WTC11 (cell line): ENCODE measurements at places on chromosomes 3 and 15. TPM values are rescaled to one million over a fixed set of nuclear protein-coding genes. Genes with fewer than 3 reads are reported as not detected.

DNA sequence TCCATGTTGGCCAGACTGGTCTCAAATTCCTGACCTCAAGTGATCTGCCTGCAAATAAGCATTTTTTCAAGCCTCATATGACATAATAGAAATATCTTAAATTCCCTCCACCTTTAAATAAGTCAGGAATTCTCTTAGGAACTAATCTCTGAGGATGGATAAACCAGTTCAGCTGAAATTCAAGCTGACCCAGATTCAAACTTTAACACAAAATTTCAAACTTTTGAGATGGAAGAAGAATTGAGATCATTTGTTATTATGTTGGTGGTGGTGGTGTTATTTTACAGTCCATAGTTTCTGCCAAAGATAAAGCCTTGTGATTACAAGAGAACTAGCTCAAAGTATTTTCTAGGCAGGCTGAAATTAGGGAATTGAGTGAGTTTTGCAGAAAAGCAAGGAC, 85.5 kb downstream of the SSR3 start:
- no peak overlapping the region for H3K4me3 ChIP-seq
- peaks cover 13% of the 10 kb centered on the region for H3K4me1 ChIP-seq
- no peak for DNase-seq
- H3K36me3 ChIP-seq, result no peaks in the 10 kb centered on the region
- H3K27me3 ChIP-seq, result no peaks in the 10 kb centered on the region

DNA sequence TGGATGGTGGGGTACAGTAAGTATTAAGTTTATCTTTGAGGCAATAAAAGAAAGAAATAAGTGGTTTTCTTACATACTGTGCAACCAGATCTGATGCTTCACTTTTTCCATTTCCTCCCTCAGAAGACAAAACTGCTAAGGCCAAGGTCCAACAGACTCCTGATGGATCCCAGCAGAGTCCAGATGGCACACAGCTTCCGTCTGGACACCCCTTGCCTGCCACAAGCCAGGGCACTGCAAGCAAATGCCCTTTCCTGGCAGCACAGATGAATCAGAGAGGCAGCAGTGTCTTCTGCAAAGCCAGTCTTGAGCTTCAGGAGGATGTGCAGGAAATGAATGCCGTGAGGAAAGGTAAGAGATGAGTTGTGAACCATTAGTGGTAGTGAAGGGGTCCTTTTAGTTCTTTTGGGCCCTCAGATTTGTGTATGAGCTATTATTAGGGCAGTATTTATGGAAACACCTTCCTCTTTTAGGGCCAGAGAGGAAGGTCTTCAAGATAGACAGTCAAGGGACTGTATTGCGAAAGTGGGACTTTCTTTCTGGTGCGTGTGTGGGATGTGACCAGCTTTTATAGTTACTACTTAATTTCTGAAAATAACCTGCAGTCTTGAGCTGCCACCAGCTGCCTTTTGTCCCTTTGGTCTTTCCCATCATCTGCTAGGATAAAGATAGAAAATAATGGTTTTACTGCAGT, 4.6 kb downstream of the ALAS1 start:
- H3K36me3 ChIP-seq, result peaks cover 66% of the 10 kb centered on the region
- peaks cover 2% of the 10 kb centered on the region; the same call in 1 of the 2 replicates for H3K27me3 ChIP-seq
- DNase-seq, result no peak
- no peak overlapping the region for H3K27ac ChIP-seq

DNA sequence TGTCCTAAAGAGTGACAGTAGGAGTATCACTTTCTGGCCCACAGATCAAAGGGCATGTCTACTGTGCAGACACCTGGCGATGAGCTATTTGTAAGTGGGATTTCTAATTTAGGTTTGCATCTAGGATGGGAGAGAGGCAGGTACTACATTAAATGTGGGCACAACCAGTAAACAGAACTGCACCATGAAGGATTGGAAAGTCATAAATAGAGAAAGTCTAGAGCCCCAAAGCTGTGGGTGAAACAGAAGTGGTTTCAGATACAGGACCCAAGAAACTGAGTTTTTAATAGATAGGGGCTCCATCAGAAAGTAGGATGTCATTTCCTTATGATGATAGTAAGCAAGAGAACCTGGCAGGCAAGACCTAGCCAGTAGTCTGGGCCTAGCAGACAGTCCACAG, 35.2 kb upstream of the SPPL2A start:
- H3K36me3 ChIP-seq, result no peaks in the 10 kb centered on the region
- no peak overlapping the region for H3K4me3 ChIP-seq
- H3K27ac ChIP-seq, result no peak overlapping the region
- H3K27me3 ChIP-seq, result no peaks in the 10 kb centered on the region

GRCh38 chr3:129343643-129344360, 65.1 kb downstream of the HMCES start:
- peak; percentile 75 for DNase-seq
- no peak overlapping the region for H3K27ac ChIP-seq
- no peaks in the 10 kb centered on the region for H3K36me3 ChIP-seq
- H3K4me3 ChIP-seq, result peak overlapping the region; percentile 65
- peaks cover 13% of the 10 kb centered on the region for H3K4me1 ChIP-seq

GRCh38 chr15:39511916-39512260, 69.0 kb upstream of the THBS1 start:
- no peak overlapping the region for H3K4me3 ChIP-seq
- H3K4me1 ChIP-seq, result no peaks in the 10 kb centered on the region
- H3K27me3 ChIP-seq, result no peaks in the 10 kb centered on the region; the same call in 1 of the 2 replicates

DNA sequence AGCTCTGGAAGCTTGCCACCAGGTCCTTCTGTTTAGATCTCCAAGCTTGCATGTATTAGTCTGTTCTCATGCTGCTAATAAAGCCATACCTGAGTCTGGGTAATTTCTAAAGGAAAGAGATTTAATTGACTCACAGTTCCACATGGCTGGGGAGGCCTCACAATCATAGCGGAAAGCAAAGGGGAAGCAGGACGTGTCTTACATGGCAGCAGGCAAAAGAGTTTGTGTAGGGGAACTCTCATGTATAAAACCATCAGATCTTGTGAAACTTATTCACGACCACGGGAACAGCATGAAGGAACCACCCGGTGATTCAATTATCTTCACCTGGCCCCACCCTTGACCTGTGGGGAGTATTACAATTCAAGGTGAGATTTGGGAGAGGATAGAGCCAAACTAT, 147.0 kb upstream of the PROK2 start:
- H3K27ac ChIP-seq, result no peak overlapping the region
- H3K27me3 ChIP-seq, result no peaks in the 10 kb centered on the region
- peaks cover 3% of the 10 kb centered on the region; the same call in 1 of the 2 replicates for H3K36me3 ChIP-seq
- DNase-seq, result no peak

- H3K36me3 ChIP-seq, result no peaks in the 10 kb centered on the region
- peaks cover 23% of the 10 kb centered on the region for H3K4me1 ChIP-seq
- H3K27me3 ChIP-seq, result peaks cover 8% of the 10 kb centered on the region
- H3K4me3 ChIP-seq, result no peak overlapping the region
- no peak for DNase-seq
- H3K27ac ChIP-seq, result no peak overlapping the region
Measured at GRCh38 chr3:10721101-10721500, 94.9 kb upstream of the SLC6A11 start.

DNA sequence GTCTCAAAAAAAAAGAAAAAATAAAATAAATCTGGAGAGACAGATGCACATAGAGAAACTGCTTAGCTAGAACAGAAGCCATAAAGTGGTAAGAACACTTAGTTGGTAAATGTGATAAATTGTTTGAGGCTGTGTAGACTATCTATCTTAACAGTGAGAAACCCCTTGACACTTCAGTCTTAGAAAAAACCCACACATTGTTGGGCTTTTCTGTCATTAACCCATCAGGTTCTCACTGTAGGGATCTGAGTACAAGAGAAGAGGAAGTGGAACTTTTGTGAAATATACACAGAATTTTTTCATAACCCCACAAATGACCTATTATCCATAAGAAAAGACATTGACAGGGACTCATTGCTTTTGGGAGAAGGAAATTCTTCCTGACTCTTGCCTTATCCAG, 24.4 kb downstream of the TP63 start:
- no peaks in the 10 kb centered on the region for H3K4me1 ChIP-seq
- H3K27me3 ChIP-seq, result no peaks in the 10 kb centered on the region
- DNase-seq, result no peak

- no peaks in the 10 kb centered on the region for H3K36me3 ChIP-seq
- H3K4me3 ChIP-seq, result no peak overlapping the region
- no peak overlapping the region for H3K27ac ChIP-seq
- DNase-seq, result no peak
Measured at GRCh38 chr3:57026944-57027343, 33.5 kb upstream of the SPATA12 start.

DNA sequence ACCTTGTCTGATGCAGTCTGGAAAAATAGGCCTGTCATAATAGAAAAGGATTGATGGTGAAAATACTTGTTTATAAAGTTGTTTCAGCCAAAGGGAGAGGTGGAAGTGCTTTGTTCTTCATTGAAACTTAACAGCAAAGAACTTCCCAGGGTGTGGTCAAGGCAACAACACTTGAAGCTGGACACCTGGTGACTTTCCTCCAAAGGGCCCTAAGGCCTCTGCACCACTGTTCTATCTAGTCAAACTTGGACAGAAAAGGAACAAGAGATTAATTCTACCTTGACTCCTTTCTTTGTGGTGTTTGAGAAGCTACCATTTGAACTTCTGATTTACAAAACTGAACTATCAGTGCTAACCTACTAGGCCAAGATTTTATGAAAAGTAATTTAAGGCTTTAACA, 102.0 kb downstream of the CMSS1 start:
- no peak for DNase-seq
- no peaks in the 10 kb centered on the region for H3K36me3 ChIP-seq
- no peak overlapping the region; the same call in 1 of the 2 replicates for H3K27ac ChIP-seq
- peaks cover 39% of the 10 kb centered on the region for H3K4me1 ChIP-seq
- H3K4me3 ChIP-seq, result no peak overlapping the region

DNA sequence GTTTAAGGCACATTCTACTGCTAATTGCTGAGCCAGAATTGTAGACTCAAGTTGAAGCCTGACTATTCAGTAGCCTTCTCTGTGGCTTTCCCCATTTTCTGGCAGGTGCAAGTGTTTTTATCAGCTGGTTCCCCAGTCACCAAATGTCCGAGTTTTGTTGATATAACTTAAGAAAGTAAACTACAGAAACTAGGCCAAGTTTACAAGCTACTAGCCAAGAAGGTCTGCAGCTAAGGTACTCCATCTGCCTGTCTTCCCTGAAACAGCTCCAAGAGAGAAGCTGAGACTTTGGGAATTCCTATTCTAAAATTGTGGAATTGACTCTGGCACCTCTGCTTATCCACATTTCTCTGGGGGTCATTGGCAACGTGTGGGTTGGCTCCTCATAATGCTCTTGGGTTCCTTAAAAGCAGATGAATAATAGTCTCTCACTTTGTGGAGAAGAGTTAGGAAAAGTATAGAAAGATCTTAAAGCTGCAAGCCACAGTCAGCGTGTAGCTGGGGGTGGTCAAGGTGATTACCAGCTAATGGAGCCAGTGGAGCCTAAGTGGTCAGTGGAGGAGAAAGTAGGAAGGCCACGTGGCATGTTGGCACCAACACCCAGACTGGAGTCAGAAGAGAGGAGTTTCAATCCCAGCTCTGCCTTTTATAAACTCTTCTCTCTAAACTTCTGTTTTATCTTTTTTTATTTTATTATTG, 128.8 kb downstream of the PEX5L start:
- H3K4me1 ChIP-seq, result no peaks in the 10 kb centered on the region
- H3K27ac ChIP-seq, result no peak overlapping the region
- DNase-seq, result no peak
- H3K36me3 ChIP-seq, result no peaks in the 10 kb centered on the region
- H3K27me3 ChIP-seq, result no peaks in the 10 kb centered on the region
- H3K4me3 ChIP-seq, result no peak overlapping the region

DNA sequence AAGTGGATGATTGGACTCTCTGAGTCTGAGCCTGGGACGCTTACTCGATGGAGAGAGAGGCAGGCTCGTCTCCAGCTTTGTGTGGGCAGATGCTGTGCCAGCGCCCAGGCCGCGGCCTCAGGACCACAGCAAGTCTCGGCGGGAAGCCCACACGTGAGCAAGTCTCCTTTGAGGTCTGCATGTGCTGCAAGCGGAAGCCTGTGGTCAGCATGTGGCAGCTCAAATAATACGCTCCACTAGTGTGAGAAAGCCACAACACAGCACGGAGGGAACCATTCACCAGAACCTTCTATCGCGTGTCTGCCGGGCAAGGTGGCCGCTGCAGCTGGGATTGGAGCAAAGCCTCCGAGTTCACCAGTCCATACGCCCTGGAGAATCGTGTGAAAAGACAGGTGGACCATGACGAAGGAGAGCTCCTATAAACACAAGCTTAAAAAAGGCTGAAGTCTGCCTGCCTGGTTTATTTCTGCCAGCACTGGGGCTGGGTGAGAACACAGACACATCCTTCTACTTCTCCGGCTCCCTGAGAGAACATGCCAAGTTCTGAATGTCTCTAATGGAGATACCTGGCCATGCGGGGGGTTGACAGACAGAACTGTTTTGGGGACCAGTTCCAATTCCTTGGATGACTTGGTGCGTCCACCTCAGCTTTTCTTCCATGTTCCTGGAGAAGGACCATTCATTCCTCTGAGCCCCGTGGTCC, 82.0 kb upstream of the LRIG1 start:
- peaks cover 18% of the 10 kb centered on the region for H3K36me3 ChIP-seq
- H3K27ac ChIP-seq, result no peak overlapping the region
- no peak overlapping the region for H3K4me3 ChIP-seq
- H3K27me3 ChIP-seq, result peaks cover 22% of the 10 kb centered on the region
- H3K4me1 ChIP-seq, result 0 out of 2 replicates have a peak, but pooled peaks cover 7% of the 10 kb centered on the region

The CYP8B1 gene
- 0.13 to 0.18 TPM (median 0.16 TPM) in 3 replicates for total RNA-seq

The FBXO22 gene
- 90.3 to 95.7 TPM (median 90.9 TPM) in 3 replicates for total RNA-seq

The GOLGA8G gene
- total RNA-seq, result not detected in 3 replicates

The SMAD6 gene
- 9.2 to 13.9 TPM (median 10.4 TPM) in 3 replicates for total RNA-seq
